ENCODE measurements at places on chromosomes 4 and X.

GRCh38 chr4:109046471-109047201, 255.8 kb downstream of the COL25A1 start:
- no peak for DNase-seq

DNA sequence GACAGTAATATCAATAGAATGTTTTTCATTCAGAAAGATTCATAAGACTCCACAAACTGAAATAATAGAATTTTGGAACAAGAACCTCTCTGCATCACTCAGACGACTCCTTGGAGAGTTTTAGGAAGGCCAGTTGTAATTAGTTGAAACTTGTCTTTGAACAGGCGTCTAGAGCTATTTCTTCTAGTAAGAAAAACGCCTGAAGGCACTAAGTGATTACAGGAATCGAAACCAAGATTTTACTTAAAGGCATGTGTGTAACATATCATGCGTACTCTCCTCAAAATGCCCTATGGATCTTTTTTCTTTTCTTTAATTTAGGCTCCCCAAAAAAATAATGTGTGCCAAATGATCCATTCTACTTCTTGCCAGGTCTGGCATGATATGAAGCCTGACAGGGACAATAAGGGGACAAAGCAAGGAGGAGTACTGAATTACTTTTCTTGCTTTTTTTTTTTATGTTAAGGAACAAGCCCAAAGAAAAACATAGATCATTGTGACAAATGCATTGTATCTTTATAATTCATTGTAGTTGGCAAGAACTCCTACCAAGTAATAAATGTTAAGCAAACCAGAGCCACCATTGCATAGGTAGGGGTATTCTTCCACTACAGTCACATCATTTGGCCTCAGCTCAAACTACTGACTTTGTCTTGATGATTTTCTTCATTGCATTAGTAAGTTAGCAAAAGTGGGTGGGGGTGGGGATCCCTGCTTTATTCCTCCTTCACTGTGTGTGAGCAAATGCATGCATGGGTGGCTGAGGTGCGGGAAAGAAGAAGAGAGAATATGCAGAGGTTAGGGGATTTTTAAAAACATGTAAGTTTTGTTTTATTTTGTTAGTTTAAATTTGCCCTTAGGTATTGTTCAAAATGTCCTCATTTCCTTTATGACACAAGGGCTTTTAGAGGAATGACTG, 79.9 kb upstream of the ATOH1 start:
- DNase-seq, result no peak

DNA sequence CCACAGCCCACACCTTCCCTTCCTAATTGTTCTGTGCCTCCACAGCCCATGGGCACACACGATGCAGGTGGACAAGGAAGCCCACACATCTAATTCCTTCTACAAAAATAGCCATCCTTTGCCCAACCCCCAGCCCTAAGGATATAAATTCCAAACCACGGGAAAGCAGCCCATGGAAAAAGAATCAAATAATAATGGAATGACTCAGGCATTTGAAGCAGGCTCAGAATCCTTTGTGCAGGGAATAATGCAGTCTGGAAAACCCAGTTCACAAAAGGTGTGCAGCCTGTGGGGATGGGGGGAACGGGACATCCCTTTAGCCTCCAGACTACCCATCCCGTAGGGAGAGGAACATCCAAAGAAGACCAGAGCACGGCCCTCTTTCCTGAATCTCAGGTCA, 342.3 kb upstream of the GALNT7 start:
- no peak for DNase-seq

- DNase-seq, result no peak
Measured at GRCh38 chr4:28436191-28437080, 1575.8 kb downstream of the STIM2 start.

- DNase-seq, result no peak
Measured at GRCh38 chr4:41169256-41169800, 45.0 kb downstream of the APBB2 start.

GRCh38 chrX:132539611-132540010, 50.8 kb upstream of the MBNL3 start:
- DNase-seq, result no peak

- no peak for DNase-seq
Measured at GRCh38 chrX:23765449-23765848, 17.5 kb upstream of the SAT1 start.
